Suppressor macrophage (primary cell): ENCODE measurements at places on chromosomes 6 and 20.

DNA sequence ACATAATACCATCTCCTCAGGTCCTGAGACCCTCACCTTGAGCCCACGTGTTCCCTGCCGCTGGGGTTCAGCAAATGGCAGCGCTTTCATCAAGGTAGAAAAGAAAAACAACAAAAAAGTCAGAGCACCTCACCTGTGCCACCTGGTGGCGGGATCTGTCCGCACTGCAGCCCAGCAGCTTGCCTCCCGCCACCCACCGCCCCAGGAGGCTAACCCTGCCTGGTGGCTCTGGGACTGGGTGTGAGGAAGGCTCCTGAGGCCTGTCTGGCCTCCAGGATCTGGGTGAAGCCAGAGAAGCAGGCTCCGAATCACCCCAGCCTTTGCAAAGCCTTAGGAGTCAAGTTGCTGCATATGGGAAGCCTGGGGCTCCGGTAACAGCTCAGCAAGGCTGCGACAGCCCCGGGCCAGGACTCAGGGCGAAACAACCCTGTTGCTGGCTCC, 270.8 kb downstream of the BMP7 start:
- DNase-seq: peak; percentile 22

- DNase-seq: no peak
Observed at GRCh38 chr6:38776515-38776914, 61.4 kb downstream of the DNAH8 start.

GRCh38 chr6:20202324-20202658, 10.0 kb downstream of the MBOAT1 start:
- DNase-seq: no peak

GRCh38 chr6:147839708-147840610, 331.5 kb downstream of the SAMD5 start:
- peak; percentile 2 for DNase-seq

- no peak for DNase-seq
Observed at GRCh38 chr6:9499709-9500108, 915.2 kb downstream of the TFAP2A start.
